Fibroblast of skin of right biceps (primary cell): ENCODE measurements at places on chromosomes 13 and 19.

DNA sequence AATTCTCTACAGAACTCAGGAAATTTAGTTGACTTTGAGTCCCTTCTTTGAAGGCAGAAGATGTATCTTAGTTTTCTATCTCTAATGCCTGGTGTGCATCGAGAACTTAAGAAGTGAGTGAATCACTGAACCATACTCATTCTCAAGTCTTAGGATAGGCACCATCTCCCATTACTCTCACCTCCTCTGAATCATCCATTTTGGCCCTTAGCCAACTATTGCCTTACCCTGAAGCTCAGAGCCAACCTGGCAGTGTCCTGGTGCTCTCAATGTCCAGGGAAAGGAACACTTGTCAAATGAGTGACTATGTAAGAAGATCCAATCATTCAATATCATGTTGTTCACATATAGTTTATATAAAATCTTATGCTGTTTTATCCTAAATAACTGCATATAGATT, 146.6 kb downstream of the RGCC start:
- DNase-seq = peak; percentile 59

DNA sequence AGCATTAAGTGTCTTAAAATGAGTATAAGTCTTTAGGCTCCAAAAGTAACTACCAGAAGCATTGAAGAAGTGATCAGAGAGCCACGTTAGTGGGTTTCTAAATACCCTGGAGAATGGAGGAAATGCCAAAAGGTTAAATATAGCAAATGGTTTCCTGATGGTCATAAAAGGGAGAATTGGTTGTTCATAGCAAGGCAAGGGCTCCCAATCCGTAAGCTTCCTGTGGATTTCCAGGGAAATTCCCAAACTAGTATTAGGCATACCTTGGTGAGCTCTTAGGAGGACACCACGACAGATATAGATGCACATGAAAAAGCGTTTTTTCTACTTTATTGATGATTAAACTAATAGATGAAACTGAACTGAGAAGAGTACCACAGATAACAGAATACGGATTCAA, 410.9 kb downstream of the FOXO1 start:
- no peak for DNase-seq

- DNase-seq = no peak
These were observed 14.6 kb downstream of the AP3D1 start for GRCh38 chr19:2136796-2137195.

GRCh38 chr19:58440556-58440955, 603 bp upstream of the ZNF132 start:
- no peak for DNase-seq

- DNase-seq = no peak
These were observed 27.0 kb downstream of the SLC10A2 start for GRCh38 chr13:103039183-103039582.

- DNase-seq = peak; percentile 27
These were observed 5.3 kb downstream of the PTBP1 start for GRCh38 chr19:802498-803098.

DNA sequence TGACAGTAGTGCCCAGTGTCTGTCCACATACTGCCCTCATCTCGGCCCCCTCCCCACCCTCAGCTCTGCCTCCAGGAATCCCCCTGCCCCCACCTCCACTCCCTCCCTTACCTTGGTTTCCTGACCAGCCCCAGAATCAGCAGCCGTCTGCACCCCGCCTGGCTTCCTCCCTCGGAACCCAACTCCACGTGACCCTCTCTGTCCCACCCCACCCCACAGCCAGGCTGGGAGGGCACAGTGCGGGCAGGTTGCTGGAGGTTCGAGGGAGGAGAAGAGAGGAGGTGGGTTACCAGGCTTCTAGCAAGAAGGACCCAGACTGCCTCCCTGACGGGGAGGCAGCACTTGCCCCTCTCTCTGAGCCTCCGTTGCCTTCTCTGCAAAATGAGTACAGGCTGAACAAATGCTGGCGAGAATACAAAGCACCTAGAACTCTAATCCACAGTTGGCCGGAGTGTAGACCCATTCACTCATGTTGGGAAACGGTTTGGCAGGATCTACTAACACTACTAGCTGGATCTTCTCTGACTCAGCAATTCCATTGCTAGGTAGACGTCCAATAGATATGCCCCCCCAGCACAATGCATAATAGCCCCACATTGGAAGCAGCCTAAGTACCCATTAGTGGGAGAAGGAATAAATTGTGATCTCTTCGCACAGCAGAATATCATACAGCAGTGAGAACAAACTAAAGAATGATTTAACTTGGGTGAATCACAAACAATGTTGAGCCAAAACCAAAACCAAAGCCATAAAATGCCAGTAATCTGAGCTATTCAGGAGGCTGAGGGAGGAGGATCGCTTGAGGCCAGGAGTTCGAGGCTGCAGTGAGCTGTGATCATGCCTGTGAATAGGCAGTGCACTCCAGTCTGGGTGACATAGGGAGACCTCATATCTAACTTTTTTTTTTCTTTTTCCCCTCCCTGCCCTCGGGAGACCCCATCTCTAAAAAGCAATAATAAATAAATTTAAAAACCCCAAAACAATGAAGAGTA, at the start of gene RASAL3:
TSS of gene RASAL3 (minus strand) at position 151 of the 992 bp plus-strand sequence. CDS start 186 bp downstream, outside the sequence.
- no peak for DNase-seq

DNA sequence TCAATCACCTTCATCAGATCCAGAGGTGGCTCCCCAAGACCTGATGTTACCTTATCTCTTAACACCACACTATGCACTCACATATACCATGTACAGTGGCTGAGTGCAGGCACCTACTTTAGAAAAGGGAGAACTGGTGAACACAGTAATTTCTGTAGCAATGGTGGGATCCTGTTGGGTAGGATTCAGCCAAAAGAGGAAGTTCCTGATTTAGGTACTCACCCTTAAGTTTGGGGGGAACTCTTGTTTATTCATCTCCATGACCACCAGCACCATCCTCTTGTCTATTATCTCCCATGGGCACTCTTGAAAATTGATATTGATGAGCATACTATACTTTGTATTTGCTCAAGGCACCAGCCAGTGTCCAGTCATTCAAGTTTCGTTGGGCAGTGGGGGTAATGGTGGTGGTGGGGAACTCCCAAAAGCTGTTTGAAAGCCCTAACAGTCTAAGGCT, 324.4 kb downstream of the LMO7 start:
- no peak for DNase-seq
